ENCODE measurements at places on chromosomes 16 and 17. TPM values are rescaled to one million over a fixed set of nuclear protein-coding genes. Genes with fewer than 3 reads are reported as not detected.

NAA38 gene
- total RNA-seq, result 46.3 TPM

WFDC1 gene
- 0.41 TPM for total RNA-seq

- DNase-seq, result no peak
These were observed 660 bp downstream of the RBBP6 start for GRCh38 chr16:24539850-24540601.

- DNase-seq, result no peak
These were observed 13.2 kb downstream of the RPH3AL start for GRCh38 chr17:339193-340061.

DNA sequence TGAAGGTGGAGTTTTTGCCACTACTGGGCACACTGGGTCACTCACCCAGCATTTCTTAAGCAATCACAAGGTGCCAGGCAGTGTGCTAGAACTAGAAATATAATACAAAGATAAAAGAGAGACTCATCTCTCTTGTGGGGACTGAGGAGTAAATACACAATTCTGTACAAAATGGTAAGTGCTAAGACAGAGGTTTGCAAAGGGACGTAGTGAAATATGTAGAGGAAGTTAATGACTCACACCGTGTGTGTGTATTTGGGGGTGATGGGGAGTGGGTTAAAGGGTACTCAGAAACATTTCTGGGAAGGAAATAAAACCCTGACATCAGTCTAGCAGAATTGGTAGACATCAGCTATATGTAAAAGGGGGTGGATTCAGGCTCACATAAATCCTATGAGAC is 389.3 kb downstream of the CA10 start:
- DNase-seq, result no peak

- no peak for DNase-seq
These were observed 419.4 kb downstream of the PMP22 start for GRCh38 chr17:14845591-14846281.
